WERI-Rb-1 (cell line): ENCODE measurements at places on chromosomes 12 and 14.

GRCh38 chr12:113439606-113440030 lies 17.4 kb downstream of the SDSL start:
- DNase-seq = peak; percentile 79

GRCh38 chr14:64979336-64980074 lies 7.2 kb upstream of the FNTB start:
- no peak for DNase-seq

DNA sequence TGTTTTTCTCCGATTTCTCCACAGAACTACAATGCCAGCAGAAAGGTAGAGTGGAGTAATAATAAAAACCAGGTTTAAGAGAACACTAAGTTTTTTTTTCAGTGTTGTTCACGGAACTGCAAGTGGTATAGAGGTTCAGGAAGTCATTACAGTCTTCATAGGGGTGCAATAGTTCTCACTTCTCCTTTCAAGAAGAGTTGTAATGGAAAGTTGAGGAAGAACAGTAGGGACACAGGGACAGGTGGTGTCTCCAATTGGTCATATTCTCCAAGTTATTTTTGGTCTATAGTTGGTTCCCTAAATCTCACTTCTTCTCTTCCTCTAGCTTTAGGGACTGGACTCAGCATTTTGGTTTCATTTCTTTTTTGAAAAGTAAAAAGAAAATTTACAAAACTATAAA lies 894.0 kb downstream of the NRXN3 start:
- DNase-seq = no peak

DNA sequence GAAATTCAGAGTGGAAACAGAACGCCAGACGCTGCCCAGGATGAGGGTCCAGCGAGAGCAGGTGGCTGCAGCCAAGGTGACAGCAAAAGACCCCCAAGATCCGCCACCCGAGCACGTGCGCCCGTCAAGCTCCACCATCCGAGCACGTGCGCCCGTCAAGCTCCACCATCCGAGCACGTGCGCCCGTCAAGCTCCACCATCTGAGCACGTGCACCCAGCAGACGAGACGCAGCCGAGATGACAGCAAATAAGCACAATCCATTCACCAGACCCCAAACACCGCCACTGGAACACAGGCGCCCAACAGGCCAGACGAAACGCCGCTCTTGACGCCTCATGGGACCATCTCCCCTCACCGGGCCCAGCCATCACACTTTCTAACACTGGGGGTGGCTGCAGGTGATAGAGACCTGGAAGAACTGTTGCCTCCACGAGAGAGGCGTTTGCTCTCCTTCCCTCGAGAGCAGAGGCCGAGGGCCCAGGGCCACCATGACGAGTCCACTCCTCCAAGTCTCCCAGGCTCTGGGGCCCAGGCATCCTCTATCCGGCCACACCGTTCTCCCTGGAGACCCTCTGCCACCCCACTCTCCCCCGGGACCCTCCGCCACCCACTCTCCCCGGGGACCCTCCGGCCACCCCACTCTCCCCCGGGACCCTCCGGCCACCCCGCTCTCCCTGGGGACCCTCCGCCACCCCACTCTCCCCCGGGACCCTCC lies 62.1 kb upstream of the GALNT9 start:
- DNase-seq = no peak
